ENCODE measurements at places on chromosomes 4 and X.

DNA sequence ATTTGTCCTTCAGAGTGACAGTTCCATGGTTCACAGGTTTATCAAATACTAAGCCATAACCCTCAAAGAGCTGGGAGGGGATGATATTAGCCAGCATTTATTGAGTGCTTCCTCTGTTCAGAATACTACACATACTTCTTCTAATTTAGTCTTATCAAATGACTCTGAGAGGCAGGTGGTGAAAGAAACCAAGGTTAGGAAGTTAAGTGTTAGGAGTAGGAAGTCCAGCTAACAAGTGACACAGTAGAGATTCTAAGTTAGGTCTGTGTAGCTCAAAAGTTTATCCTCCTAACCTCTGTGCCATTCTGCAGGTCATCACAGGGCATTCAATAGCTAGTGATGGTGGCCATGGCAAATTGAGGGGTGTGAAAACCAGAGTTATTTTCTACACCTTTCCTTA is 198.3 kb upstream of the MID1 start:
- no peak for DNase-seq

DNA sequence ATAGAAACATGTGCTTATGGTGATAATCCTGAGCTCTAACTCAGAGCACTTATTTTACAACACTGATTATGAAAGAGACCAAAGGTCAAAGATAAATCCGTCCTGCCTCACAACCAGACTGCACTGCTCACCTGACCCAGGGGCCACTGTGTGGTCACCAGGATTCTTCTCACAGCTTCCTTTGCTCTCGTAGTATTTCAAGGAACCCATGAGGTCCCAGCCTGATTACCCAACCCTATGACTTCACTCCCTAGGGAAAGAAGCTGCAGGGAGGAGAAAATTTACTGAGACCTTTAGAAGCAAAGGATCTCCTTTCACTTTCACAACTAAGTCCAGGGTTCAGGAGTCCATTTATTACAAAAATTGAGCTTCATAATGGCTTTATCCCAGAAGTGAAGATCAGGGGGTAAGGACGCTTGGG is 9.6 kb downstream of the SLC25A5 start:
- no peak for DNase-seq

DNA sequence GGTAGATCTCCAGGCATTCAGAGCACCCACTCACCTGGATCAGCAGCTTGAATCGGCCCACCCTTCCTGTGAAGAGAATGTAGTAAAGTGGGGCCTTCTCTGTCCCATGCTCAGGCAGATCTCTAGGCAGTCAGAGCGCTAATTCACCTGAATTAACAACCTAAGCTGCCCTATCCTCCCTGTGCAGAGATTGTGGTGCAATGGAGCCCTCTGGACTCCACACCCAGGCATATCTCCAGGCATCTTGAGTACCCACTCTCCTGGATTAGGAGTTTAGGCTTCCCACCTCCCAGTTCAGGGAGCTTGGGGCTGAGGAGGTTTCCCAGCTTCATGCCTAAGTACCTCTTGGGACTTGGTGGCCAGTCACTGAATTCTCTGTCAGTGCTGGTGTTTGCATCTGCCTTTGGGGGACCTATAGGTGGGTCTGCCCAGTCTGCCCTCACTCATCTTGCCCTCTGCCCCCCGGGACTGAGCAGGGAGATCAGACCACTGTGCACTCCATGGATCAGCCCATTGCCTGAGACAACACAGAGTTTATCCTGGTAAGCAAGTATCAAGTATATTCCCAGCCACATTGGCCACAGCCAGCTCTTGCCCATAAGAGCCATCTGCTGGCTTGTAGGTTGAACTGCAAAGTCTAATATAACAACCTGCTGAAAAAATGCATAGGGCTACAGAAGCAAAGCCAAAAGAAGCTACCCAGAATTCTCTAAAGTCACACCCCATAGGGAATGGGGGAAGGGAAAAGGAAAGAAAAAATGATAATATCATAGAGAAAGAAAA is 372.9 kb downstream of the KLHL13 start:
- DNase-seq: no peak

DNA sequence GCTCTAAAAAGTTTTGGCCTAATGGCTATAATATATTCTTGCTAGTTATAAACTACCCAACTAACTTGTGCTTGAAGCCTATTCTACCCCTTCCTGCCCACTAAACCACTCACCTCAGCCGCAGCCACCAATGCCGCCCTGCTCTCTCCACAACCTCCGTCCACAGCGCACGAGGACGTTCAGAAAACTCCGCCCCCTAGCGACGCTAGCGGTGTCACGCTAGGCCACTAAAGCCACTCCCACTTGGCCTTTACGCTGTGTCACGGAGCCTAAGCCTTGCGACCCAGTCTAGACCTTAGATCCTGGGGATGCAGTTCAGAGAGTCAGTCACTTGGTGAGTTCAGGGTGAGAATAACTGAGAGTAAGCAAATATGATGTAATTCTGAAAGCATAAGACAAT is at the start of gene TEX11:
TSS of gene TEX11 (minus strand) at position 171 of the 400 bp plus-strand sequence. CDS start 922 bp downstream, outside the sequence.
- DNase-seq: no peak

- DNase-seq: no peak
These were observed 24.2 kb downstream of the SULT1E1 start for GRCh38 chr4:69835766-69836165.

DNA sequence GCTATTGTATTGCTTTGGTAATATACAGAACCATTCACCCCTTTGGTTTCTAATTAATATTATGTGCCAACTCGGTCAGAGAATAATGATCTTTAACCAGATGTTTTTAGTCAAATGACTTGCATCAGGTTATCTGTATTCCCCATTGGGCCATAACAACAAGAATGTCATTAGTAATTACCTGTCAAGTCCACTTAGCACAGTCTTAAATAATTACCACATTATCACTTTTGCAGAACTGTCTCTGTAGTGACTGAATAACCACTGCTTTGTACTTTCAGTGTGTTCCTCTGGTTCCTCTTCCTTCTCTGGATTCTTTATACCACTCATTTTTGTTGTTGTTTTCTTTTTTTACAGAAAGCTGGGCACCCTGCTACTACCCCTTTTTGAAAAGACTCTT is 257.7 kb upstream of the SPOCK3 start:
- no peak for DNase-seq

DNA sequence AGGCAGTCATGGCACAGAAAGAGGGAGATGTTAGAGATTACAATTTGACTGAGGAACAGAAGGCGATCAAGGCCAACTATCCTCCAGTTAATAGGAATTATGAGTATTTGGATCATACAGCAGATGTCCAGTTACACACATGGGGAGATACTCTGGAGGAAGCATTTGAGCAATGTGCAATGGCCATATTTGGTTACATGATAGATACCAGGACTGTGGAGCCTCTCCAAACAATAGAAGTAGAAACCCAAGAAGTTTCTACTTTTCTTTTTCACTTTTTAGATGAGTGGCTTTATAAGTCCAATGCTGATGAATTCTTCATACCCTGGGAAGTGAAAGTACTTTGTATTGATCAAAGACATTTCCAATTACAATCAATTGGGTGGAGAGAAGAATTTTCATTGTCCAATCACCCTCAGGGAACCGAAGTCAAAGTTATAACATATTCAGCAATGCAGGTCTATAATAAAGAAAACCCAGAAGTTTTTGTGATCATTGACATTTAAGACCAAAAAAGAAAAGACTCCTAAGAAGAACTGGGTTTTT is 139.1 kb downstream of the MAB21L2 start:
- DNase-seq: no peak

DNA sequence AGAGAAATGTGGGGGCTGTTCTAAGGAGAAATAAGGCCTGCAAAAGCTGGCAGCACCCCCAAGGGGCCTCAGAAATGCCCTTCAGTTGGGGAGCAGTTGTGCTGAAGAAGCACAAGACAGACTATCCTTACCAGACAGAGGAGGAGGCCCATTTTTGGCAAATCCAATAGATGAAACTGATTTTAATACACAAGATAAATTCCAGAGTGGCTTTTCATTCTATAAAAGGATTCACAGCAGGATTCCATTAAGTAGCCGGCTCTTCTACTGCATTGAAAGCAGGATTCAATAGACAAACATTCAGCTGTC is 8.1 kb downstream of the SEPTIN6 start:
- peak; percentile 30 for DNase-seq
